ENCODE measurements at places on chromosomes 1 and 21. TPM values are rescaled to one million over a fixed set of nuclear protein-coding genes. Genes with fewer than 3 reads are reported as not detected.

Gene CENPF
- total RNA-seq = 9.7 TPM

- no peak overlapping the region for H3K27ac ChIP-seq
- H3K4me1 ChIP-seq = no peaks in the 10 kb centered on the region
- no peak for DNase-seq
- H3K36me3 ChIP-seq = no peaks in the 10 kb centered on the region
These were observed 1922.8 kb downstream of the MRPL39 start for GRCh38 chr21:23684431-23684830.

DNA sequence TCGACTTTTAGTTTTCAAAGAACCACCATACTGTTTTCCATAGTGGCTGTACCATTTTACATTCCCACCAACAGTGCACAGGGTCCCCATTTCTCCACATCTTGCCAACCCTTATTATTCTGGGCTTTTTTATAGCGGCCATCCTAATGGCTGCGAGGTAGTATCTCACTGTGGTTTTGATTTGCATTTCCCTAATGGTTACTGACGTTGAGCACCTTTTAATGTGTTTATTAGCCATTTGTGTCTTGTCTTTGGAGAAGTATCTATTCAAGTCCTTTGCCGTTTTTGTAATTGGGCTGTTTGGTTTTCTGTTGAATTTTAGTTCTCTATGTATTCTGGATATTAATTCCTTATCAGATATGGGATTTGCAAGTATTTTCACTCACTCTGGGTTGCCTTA lies 22.3 kb upstream of the KCNAB2 start:
- no peaks in the 10 kb centered on the region for H3K36me3 ChIP-seq
- no peak overlapping the region for H3K27ac ChIP-seq
- peaks cover 5% of the 10 kb centered on the region for H3K27me3 ChIP-seq
- no peak for DNase-seq
- H3K4me1 ChIP-seq = no peaks in the 10 kb centered on the region
- no peak overlapping the region for H3K4me3 ChIP-seq

Gene PLPPR4
- 1.5 TPM for total RNA-seq

Gene ZNF695
- total RNA-seq = 0.61 TPM

DNA sequence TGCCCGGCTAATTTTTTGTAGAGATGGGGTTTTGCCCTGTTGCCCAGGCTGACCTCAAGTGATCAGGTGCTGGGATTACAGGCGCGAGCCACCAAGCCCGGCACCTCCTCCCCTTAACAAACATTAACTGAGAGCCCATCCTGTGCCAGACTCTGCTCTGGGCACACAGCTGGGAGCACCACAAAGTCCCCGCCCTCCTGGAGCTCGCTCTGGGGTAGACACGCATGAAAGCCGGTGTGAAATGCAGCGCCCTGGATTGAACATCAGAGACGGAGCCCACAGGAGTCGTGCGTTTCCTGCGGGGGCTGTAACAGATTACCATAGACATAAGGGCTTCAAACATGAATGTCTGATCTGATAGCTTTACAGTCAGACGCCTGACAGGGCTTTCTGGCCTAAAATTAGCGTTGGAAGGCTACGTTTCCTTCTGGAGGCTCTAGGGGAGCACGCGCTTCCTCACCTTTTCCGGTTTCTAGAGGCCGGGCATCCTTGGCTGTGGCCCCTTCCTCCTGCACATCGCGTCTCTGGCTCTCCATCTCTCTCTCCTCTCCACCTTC lies 14.3 kb downstream of the SLC27A3 start:
- peak overlapping the region; percentile 89 for H3K27ac ChIP-seq
- H3K4me3 ChIP-seq = no peak overlapping the region
- H3K27me3 ChIP-seq = no peaks in the 10 kb centered on the region
- DNase-seq = no peak
- no peaks in the 10 kb centered on the region for H3K4me1 ChIP-seq

DNA sequence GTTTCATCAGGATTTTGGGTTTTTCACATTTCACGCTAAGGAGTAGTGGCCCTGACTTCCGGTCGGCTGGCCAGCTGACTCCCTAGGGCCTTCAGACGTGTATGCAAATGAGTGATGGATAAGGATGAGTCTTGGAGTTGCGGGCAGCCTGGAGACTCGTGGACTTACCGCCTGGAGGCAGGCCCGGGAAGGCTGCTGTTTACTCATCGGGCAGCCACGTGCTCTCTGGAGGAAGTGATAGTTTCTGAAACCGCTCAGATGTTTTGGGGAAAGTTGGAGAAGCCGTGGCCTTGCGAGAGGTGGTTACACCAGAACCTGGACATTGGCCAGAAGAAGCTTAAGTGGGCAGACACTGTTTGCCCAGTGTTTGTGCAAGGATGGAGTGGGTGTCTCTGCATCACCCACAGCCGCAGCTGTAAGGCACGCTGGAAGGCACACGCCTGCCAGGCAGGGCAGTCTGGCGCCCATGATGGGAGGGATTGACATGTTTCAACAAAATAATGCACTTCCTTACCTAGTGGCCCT lies 23.1 kb upstream of the TNFRSF1B start:
- H3K27ac ChIP-seq = peak overlapping the region; percentile 82
- DNase-seq = peak; percentile 54
- peaks cover 22% of the 10 kb centered on the region for H3K4me1 ChIP-seq
- no peaks in the 10 kb centered on the region for H3K27me3 ChIP-seq
- H3K4me3 ChIP-seq = no peak overlapping the region

- peaks cover 7% of the 10 kb centered on the region for H3K36me3 ChIP-seq
- no peaks in the 10 kb centered on the region for H3K4me1 ChIP-seq
- H3K4me3 ChIP-seq = no peak overlapping the region
- DNase-seq = no peak
These were observed 111.8 kb downstream of the MAN1A2 start for GRCh38 chr1:117479086-117479485.

- H3K27me3 ChIP-seq = no peaks in the 10 kb centered on the region
- no peak overlapping the region for H3K4me3 ChIP-seq
- H3K27ac ChIP-seq = peak overlapping the region; percentile 86
- no peaks in the 10 kb centered on the region for H3K36me3 ChIP-seq
- peak; percentile 93 for DNase-seq
These were observed 20.4 kb upstream of the TARBP1 start for GRCh38 chr1:234499119-234499942.

GRCh38 chr1:241994171-241994570 lies 4.7 kb downstream of the MAP1LC3C start:
- H3K4me3 ChIP-seq = no peak overlapping the region
- no peak overlapping the region for H3K27ac ChIP-seq
- no peaks in the 10 kb centered on the region for H3K36me3 ChIP-seq

Gene PGLYRP3
- not detected for total RNA-seq

DNA sequence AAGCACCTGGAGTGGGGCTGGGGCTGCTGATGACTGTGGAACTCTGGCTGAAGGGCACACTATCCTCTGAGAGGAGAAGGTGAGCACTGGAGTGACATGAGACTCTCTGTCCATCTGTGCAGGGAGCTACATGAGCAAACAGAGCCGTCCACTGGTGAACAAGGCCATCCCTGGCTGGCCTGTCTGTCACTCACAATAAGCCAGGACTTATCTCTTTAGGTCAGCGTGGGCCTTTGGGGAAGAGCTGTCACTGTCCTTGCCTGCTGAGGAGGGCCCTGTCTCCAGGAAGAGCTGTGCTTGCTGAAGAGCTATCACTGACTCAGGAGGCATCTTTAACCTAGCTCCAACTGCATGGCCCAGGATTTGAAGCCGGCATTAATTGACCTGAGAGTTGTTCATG lies 82.1 kb downstream of the FOXD2 start:
- no peak for DNase-seq
- no peaks in the 10 kb centered on the region for H3K27me3 ChIP-seq
- H3K27ac ChIP-seq = no peak overlapping the region
- no peak overlapping the region for H3K4me3 ChIP-seq

DNA sequence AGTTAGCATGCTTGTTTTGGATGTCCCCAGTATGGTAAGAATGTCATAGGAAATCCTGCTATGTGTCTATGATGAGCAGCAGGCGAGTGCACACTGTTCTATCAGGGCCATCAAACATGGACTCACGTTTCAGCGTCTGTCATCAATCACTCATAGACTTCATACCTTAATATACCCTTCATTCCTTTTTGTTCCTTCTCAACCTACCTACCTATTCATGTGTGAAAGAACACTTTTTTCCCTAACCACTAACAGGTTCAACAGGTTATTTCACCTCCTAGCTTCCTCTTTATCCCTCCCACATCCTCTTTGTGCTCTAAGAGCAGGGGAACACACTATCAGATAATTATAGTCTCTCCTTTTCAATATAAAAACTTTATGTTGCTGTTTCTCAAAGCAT lies 300.6 kb downstream of the TM2D1 start:
- no peaks in the 10 kb centered on the region for H3K27me3 ChIP-seq
- no peaks in the 10 kb centered on the region for H3K4me1 ChIP-seq
- no peak for DNase-seq
- H3K27ac ChIP-seq = peak overlapping the region; percentile 9
- peaks cover 10% of the 10 kb centered on the region for H3K36me3 ChIP-seq
- H3K4me3 ChIP-seq = no peak overlapping the region

DNA sequence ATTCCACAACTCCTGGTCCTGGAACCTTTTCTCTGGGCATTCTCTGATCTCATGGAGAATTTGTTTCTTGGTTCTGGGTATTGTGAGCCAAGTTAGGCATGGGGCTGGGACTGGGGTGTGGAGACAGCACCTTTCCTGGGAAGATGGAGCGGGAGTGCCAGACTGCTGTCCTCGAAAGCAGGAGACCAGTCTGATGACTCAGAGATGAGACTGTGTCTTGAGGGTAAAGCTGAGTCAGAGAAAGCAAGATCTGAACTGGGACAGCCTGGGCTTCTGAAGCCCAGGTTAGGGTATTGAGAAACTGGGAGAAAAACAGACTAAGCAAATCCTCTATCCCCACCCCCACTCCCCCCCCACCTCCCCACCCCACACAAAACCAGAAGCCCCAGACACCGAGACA lies 2.2 kb upstream of the KANK4 start:
- DNase-seq = no peak
- no peaks in the 10 kb centered on the region for H3K36me3 ChIP-seq
- H3K4me3 ChIP-seq = no peak overlapping the region
- peaks cover 3% of the 10 kb centered on the region for H3K4me1 ChIP-seq
- no peaks in the 10 kb centered on the region for H3K27me3 ChIP-seq
- H3K27ac ChIP-seq = no peak overlapping the region

Gene C1QB
- 702 TPM for total RNA-seq

- H3K27ac ChIP-seq = no peak overlapping the region
- H3K4me3 ChIP-seq = no peak overlapping the region
- peaks cover 4% of the 10 kb centered on the region for H3K4me1 ChIP-seq
- no peaks in the 10 kb centered on the region for H3K36me3 ChIP-seq
These were observed 19.7 kb downstream of the PBX1 start for GRCh38 chr1:164578479-164579200.

DNA sequence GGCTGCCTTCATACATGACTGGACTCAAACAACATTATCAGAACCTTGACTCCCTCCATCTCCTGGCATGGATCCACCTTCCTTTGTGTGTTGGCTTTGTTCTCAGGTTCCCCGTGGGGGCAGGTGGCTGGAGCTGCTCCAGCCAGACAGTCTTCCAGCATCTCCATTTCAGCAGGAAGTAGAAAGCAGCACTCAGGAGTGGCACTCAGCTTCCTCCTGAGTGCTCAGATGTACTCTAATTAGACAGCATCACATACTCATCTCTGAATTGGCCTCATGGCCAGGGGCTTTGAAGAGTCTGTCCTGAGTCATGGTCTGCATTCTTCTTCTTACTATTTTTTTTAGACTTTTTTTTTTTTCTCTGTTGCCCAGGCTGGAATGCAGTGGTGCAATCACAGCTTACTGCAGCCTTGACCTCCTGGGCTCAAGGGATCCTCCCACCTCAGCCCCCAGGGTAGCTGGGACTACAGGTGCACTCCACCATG lies 27.9 kb downstream of the OVAAL start:
- H3K27ac ChIP-seq = no peak overlapping the region
- no peaks in the 10 kb centered on the region for H3K36me3 ChIP-seq
- H3K4me3 ChIP-seq = no peak overlapping the region
- no peak for DNase-seq
- H3K27me3 ChIP-seq = no peaks in the 10 kb centered on the region

Gene ZNF670
- total RNA-seq = 3.3 TPM

GRCh38 chr1:234544087-234544579 lies 65.2 kb upstream of the TARBP1 start:
- H3K4me1 ChIP-seq = peaks cover 45% of the 10 kb centered on the region
- H3K36me3 ChIP-seq = no peaks in the 10 kb centered on the region
- peak overlapping the region; percentile 94 for H3K27ac ChIP-seq

- H3K4me3 ChIP-seq = no peak overlapping the region
- no peaks in the 10 kb centered on the region for H3K4me1 ChIP-seq
- no peaks in the 10 kb centered on the region for H3K36me3 ChIP-seq
These were observed 184.1 kb downstream of the FOXD2 start for GRCh38 chr1:47621977-47622376.

DNA sequence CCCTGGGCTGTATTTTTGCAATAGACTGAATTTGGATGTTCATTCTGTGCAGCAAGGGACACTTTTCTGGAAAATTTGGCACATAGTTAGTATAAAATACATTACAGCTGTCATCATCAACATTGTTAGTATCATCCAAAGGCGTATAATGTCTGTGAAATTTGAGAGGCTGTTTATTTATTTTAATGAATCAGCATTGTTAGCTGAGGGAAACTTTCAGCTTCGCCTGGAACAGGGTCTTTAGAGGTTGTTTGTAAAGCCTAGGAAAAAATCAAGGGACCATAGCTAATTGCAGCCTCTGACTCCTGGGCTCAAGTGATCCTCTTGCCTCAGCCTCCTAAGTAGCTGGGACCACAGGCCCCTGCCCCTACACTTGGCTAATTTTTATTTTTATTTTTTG lies 106.8 kb upstream of the USP24 start:
- no peaks in the 10 kb centered on the region for H3K36me3 ChIP-seq
- peaks cover 3% of the 10 kb centered on the region for H3K4me1 ChIP-seq
- no peak overlapping the region for H3K4me3 ChIP-seq

DNA sequence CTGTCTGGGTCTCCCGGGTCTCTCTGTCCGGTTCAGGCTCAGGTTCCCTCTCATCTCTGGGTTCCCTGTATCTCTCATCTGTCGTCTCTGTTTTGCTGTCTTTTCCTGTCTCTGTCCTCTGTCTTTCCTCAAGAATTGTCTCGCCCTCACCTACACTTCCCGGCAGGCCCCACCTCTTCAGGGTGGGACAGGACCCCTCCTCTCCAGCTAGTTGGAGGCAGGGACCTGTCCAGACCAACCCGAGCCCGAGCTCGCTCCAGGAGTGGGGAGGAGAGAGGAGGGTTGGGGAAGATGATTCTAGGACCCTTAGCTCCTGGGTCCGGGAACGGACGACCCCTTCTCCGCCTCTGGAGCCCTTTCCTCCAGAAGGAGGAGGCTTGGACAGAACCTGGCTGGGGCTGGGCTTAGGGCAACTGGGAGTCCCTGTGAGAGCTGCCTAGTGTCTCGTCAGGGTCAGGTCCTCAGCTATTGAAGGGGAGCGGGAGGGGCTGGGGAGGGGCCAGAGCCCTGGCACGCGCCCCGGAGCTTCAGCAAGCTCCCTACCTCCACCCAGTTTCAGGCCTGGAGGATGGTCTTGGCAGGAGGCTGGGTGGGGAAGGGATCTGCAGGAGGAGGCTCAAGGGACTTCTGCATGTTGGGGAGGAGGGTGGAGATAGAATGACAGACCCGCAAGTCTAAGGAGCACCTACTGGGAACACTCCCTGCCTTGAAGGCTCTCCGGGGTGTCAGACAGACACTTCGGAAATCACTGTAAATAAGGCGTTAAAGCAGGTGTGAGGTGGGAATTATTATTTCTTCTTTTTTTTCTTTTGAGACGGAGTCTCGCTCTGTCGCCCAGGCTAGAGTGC lies 26.3 kb upstream of the EPB41 start:
- peak overlapping the region; percentile 85 for H3K27ac ChIP-seq
- H3K27me3 ChIP-seq = no peaks in the 10 kb centered on the region
- H3K36me3 ChIP-seq = no peaks in the 10 kb centered on the region
- H3K4me3 ChIP-seq = peak overlapping the region; percentile 73

- H3K27me3 ChIP-seq = no peaks in the 10 kb centered on the region
- no peak overlapping the region for H3K4me3 ChIP-seq
- DNase-seq = no peak
- peaks cover 40% of the 10 kb centered on the region for H3K36me3 ChIP-seq
These were observed 14.6 kb downstream of the STRIP1 start for GRCh38 chr1:110048923-110049601.
